ENCODE measurements at places on chromosomes 1 and 21.

GRCh38 chr1:18572022-18572880, 58.4 kb upstream of the PAX7 start:
- no peak for DNase-seq

DNA sequence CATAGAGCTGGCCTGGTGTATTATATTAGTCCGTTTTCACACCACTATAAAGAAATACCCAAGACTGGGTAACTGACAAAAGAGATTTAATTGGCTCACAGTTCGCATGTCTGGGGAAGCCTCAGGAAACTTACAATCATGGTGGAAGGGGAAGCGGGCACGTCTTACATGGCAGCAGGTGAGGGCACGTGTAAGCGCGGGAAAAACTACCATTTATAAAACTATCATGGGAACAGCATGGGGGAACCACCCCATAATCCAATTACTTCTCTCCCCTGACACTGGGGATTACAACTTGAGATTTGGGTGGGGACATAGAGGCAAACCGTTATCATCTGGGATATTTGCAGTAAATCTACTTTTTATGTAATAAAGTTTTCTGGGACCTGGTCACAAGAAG, 6.8 kb downstream of the IER5 start:
- no peak for DNase-seq

GRCh38 chr1:21620496-21620895, 48.7 kb downstream of the RAP1GAP start:
- no peak for DNase-seq

- peak; percentile 52 for DNase-seq
These were observed 90.8 kb downstream of the ZP4 start for GRCh38 chr1:237799762-237800474.

DNA sequence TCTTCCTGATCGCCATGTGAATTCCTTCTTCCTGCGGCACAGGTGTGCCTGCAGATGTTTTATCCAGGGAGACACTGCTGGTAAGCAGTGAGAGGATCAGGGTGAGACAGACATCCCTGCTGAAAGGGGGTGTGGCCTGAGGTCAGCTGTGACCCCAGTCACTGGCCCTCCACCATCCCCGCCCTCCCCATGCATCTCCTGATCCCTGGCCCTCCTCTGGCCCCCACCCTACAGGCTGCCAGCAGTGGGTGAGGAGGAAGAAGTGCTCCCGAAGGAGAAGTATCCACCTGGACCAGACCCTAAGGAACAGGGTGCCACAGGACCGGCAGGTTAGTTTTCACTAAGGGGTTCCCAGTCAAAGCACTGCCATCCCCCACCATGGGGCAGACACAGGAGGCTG, 85.3 kb downstream of the GLIS1 start:
- DNase-seq, result no peak

- DNase-seq, result no peak
These were observed 52.7 kb downstream of the TEX35 start for GRCh38 chr1:178565586-178565985.

- no peak for DNase-seq
These were observed 5.2 kb downstream of the FNDC10 start for GRCh38 chr1:1594602-1595260.

DNA sequence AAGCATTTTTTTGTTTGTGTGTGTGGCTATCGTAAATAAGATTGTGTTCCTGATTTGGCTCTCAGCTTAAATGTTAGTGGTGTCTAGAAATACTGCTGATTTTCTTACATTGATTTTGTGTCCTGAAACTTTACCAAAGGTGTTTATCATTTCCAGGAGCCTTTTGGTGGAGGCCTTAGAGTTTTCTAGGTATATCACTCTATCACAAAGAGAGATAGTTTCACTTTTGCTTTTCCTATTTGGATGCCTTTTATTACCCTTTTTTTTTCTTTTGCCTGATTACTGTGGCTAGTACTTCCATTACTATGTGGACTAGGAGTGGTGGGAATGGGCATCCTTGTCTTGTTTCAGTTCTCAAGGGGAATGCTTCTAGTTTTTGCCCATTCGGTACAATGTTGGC, 109.6 kb downstream of the S1PR1 start:
- no peak for DNase-seq

- DNase-seq, result no peak
These were observed 33.3 kb downstream of the PCNT start for GRCh38 chr21:46357335-46357604.

DNA sequence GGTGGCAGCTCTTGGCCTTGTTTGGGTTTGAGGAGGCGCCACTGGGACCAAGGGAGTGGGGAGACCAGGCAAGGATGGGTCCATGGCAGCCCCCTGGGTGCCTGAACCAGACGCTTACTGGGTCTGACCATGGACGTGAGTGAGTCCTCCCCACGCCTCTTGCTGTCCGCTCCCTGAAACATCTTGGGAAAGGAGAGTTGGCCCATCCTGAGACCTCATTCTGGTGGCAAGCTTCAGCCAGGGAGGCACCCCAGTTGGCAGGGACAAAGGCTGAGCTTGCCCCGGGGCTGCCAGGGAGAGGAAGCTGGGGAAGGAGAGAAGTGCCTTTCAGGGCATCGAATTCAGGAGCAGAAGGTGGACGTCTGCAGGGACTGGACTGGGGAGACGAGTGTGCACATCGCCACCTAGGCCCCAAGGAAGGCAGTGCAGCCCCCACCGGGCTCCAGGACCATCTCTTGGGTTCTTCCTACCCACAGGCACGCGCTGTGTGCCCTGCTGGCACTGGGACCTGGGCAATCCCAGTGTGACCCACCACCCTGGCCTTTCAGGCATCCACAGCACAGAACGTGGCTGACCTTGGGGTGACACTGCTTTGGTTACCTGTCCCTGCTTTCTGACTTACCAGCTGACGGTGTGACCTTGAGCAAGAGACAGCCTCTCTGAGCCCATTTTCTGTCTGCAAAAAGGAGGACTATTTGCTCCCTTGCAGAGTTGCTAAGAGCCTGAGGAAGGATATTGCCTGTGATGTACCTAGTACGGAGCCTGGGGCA, 132.9 kb upstream of the WNT4 start:
- DNase-seq, result no peak

- no peak for DNase-seq
These were observed 760.1 kb upstream of the NEGR1 start for GRCh38 chr1:73042403-73042802.

- DNase-seq, result no peak
These were observed 20.3 kb downstream of the MECR start for GRCh38 chr1:29210278-29211085.

- DNase-seq, result peak; percentile 54
These were observed 112.5 kb downstream of the USH2A start for GRCh38 chr1:216310776-216311175.

DNA sequence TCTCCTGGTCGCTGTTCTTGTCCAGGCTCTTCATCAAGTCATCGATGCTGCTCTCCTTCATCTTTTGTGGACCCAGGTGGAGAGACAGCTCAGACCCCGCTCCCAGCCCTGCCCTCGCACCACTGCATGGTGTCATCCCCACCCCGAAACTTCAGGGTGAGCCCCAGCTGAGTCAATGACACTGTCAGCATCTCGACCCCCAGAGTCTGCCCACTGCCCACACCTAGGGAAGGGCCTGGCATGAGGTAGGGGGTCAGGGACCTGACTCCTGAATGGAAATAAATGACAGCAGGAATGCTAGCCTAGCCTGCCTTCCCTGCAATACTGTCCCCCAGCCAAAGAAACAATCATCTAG, 1.6 kb upstream of the S100A6 start:
- DNase-seq, result no peak

DNA sequence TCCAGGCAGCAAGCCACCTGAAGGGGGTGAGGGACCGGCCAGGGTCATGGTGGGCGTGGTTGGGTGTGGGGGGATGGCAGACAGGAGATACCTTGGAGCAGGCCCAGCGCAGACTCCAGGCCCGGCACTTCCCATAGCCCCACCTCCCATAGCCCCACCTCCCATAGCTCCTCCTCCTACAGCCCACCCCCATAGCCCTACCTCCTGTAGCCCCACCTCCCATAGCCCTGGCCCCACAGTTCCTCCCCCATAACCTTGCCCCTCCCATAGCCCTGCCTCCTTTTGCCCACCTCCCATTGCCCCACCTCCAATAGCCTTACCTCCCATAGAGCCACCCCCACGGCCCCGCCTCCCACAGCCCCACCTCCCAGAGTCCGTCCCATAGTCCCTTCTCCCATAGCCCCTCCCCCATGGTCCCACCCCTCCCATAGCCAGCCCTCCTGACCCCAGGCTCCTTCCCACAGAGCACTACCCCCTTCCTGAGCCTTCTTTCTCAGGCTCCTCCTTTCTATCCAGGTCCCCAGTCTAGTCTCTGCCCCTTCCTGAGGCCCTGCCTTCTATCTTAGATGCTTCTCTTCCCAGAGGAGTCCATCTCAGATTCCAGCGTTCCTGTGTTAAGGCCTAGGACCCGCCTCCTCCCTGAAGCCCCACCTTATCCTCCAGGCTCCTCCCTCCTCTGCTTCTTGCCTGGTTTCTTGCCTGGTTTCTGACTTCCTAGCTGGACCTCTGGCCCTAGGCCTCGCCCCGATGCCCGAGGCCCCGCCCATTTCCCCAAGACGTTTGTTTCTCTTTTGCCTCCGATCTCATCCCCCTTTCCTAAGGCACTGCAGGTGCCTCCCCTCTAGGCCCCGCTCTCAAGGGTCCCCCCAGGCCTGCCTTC, 46.8 kb downstream of the PTPRU start:
- DNase-seq, result peak; percentile 95

GRCh38 chr1:206545351-206545750, 38.0 kb downstream of the RASSF5 start:
- no peak for DNase-seq

- no peak for DNase-seq
These were observed 133.5 kb downstream of the C1orf21 start for GRCh38 chr1:184520336-184520735.

GRCh38 chr1:226874579-226875425, 4.4 kb downstream of the PSEN2 start:
- no peak for DNase-seq

GRCh38 chr1:236639686-236640085, 35.4 kb upstream of the HEATR1 start:
- DNase-seq, result no peak

GRCh38 chr1:31640964-31641363, 3.7 kb downstream of the PEF1 start:
- DNase-seq, result no peak

- DNase-seq, result no peak
These were observed 442.9 kb downstream of the PTPRC start for GRCh38 chr1:199081739-199082138.

GRCh38 chr1:209901211-209901610, 36.8 kb upstream of the SYT14 start:
- no peak for DNase-seq

DNA sequence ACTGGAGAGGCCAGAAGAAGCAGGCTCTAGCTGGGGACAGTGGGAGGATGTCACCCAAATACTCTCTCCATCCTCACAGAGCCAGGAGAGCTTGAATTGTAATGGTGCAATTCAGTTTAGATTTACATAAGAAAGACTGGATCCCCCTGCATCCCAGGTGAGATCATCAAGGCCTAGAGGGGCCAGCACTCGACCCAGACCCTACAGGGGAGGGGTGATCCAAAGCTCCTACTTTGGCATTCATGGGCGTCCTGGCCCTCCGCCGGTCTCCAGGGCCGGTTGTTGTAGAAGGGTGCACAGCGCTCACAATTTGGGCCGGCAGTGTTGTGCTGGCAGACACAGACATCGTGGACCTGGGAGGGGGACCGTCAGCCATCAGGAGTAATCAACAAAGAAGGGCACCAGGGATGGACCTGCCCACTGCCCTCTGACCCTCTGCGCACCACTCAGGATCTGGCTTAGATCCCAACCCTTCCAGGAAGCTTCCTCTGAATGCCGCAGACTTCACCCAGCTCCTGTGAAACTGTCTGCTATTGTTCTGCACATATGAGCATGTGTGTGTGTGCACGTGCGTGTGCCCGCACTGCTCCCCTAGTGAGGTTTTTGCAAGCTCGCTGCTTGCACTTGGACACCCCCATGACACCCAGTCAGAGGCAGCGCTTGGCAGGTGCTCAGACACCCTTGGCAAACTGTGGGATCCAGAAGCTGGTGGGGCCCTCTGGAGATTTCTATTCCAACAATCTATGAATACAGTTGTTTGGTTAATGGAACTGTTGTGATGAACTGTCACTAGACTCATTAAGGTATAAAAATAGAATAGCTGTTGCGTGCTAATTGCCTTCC, 21.6 kb downstream of the LAMB3 start:
- no peak for DNase-seq

GRCh38 chr1:32073299-32074229, 825 bp downstream of the TMEM39B start:
- DNase-seq, result peak; percentile 92

DNA sequence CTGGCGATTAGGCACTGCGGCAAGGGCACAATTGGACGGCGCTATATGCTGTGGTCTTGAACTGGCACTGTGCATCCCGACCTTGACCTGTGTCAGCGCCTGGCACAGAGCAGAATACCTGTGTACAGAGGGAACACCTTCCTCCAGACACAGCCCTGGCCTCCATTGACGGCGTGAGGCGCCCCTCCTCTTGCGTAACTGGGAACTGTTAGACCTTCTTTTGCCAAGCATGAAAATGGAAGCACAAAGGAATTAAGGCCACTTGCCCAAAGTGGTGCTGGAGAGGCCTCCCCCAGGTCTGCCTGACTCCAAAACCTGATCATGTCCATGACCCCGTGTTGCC, 6.8 kb upstream of the AGTRAP start:
- DNase-seq, result no peak

- no peak for DNase-seq
These were observed 56.4 kb downstream of the TGFBR3 start for GRCh38 chr1:91829293-91830153.

GRCh38 chr1:180234369-180235076, 4.5 kb downstream of the LHX4 start:
- no peak for DNase-seq

- no peak for DNase-seq
These were observed 59.5 kb upstream of the EFHD2 start for GRCh38 chr1:15350151-15350550.

- DNase-seq, result no peak
These were observed 27.2 kb downstream of the RASSF5 start for GRCh38 chr1:206534552-206534951.

GRCh38 chr1:201945863-201946223, 505 bp downstream of the LMOD1 start:
- no peak for DNase-seq

GRCh38 chr1:19029191-19030085, 73.0 kb upstream of the IFFO2 start:
- no peak for DNase-seq

DNA sequence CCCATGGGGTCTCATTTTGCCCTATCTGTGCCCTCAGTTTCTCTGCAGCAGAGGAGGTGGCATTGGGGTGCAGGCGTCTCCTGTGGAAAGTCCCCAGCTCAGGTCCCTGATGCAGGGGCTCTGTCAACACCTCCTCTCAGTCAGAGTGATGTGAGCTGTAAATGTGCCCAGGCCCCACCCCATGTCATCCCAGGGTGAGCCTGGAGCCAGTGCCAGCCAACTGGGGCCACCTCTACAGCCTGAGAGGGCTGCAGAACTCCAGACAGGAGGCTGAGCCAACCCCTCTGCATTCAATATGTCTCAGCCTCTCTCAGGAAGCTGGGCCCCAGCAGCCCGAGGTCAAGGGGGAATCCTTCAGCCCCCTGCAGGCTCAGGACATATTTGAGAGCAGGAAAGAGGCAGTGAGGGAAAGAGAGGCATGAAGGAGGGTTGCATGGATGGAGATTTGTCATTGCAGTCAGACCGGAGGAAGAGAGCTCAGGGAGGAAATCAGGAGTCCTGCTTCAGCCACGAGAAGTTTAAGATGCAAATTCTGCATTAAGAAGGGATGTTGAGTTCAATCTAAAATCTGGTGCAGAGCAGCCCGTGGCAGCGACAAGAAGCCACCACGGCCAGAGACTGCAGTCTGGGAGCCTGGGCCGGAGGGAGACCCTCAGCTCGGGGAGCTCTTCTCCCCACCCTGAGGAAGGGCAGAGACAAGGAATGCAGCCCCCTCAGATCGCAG, 288.2 kb upstream of the VAMP3 start:
- DNase-seq, result no peak

GRCh38 chr21:45012662-45013259, 61.6 kb upstream of the ADARB1 start:
- no peak for DNase-seq

Measured in iPS DF 6.9 (cell line).